ENCODE measurements at places on chromosomes 1 and 21.

- no peak for DNase-seq
These were observed 7.2 kb downstream of the TUFT1 start for GRCh38 chr1:151547119-151547899.

DNA sequence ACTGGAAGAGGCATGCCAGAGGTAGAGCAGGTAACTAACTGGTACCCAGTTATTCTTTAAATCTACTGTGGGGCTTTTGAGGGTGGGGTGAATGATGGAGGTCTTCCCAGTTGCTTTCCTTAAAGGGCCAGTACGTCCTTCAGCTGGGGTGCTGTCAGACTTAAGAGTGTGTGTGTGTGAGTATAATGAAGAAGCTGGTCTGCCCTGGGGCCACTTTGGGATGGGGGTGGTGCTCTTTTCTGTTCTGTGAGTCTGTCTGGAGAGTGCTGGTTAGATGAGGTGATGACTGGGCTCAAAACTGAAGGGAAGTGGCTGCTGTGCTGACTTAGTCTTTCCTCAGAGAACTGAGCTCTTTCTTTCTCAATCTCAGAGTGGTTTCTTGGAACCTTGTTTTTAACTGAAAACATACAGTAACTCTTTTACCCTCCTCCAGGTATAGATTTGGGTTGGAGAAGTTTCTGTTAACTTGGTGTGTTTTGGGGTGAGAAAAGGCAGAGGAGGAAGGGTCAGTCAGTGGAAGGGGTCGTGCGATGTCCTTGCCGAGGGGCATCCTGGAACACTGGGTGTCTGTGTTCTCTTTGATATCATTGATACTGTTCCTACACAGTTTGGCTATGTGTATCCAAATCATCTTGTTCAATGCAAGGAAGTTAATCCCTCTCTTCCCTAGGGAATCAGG, 746 bp downstream of the MACF1 start:
- DNase-seq = peak; percentile 83

GRCh38 chr1:247716546-247716945, at the start of gene OR6F1:
TSS of gene OR6F1 (minus strand) at chr1:247716646. CDS start at chr1:247712755, 3,891 bp downstream.
- no peak for DNase-seq

- no peak for DNase-seq
These were observed 217.1 kb downstream of the ZP4 start for GRCh38 chr1:237673631-237674030.

DNA sequence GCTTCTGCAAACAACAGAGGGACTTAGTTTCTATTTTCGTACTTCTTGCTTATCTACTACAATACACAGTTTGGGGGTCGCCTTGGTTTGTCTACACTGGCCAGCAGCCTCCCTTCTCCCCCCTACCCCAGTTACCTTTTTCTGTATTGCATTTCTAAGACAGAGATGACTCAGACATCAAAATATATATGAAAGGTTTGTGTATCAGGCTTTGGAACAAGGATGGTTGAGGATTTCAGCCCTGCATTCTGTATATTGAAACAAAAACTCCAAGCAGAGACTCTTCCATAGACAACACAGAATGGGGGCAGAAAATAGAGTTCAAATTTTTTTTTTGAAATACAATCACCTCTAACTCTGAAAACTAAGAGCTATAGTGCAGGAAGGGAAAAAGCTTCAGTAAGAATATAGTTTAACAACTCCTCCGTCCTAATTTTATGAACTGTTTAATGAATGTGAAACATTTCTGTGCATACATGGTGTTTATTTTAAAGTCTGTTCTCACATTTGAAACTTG, 1.9 kb downstream of the SAMD13 start:
- no peak for DNase-seq

GRCh38 chr1:31381394-31382294, 8.8 kb upstream of the FABP3 start:
- no peak for DNase-seq

GRCh38 chr1:56077206-56077605, 502.2 kb downstream of the PLPP3 start:
- no peak for DNase-seq

GRCh38 chr21:43597052-43597451, 62.2 kb downstream of the HSF2BP start:
- DNase-seq = no peak

DNA sequence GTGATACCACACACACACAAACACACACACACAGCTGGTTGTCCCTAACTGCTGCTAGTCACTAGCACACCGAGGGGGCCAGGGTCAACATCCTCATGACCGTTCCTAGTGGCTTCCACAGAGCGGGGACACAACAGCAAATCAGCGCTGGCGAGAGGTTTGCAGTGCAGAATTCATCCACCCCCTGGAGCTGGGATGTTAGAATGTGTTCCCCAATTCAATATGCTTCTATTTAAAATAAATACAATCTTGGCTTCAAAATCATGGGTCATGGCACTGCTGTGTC, 16.2 kb upstream of the C2CD2 start:
- peak; percentile 21 for DNase-seq

DNA sequence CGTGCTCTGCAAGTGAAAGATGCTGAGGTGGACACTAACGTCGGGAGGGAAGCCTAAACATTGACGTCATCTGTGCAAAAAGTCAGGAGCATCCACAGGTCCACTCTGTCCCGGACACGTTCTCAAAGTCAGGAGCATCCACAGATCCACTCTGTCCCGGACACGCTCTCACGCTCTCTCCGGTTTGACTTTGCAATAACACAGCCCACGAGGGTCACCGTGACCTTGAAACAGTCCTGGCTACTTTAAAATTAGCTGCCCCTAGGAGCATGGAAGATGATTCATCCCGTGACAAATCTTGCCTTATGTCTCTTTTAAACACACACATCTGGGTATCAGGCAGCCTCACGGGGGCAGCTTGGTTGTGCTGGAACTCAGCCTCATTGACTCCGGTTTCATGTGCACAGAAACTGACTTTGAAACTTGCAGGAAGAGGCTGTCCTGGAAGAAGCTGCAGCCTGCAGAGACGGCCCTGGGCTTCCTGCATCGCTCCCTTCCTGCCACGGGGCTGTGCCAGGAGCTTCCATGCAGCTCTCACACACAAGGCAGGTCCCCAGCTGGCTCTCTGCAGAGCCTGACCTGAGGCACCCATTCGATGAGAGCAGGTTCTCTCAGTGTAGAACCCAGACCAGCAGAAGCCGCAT, 18.1 kb upstream of the COL18A1 start:
- no peak for DNase-seq

- no peak for DNase-seq
These were observed 28.9 kb upstream of the KLF18 start for GRCh38 chr1:44170281-44170823.

DNA sequence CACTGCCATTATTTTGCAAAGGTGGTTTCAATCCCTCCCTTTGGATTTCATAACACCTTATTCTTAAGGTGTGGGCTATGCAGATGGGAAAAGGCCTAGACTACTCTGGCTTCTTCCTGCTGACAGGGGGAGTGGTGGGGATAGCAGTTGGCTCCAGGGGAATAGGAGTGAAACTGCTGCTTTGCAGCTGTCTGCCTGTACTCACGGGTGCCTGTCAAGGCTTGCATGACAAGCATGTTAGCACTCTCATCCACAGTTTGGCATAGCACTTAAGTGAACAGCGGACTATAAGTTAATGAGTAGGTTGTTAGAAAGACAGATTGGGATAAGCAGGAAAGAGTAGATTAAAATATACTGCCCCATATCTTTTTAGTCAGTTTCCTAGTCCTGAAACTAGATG, 287.5 kb upstream of the DAB1 start:
- no peak for DNase-seq

DNA sequence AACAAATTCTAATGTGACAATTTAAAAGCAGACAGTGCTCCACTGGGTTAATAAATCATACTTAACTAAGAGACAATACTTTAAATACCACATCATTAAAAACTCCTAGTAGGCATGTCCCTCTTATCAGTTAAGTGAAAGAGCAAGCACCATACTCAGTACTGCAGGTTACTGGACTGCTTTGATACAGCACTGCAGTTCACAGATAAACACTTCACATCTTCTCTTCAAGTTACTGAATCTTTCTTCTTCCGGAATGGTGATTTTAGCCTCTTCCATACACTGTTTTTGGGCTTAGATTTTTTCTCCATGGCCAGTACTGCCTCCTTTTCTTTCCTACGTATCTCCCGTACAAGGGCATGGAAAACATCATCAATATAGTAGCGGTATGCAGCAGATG, 11.0 kb downstream of the RIT1 start:
- no peak for DNase-seq

GRCh38 chr1:1204425-1204920, 1.9 kb downstream of the TNFRSF18 start:
- DNase-seq = no peak

GRCh38 chr1:26409191-26409807, 1.3 kb upstream of the LIN28A start:
- DNase-seq = no peak

DNA sequence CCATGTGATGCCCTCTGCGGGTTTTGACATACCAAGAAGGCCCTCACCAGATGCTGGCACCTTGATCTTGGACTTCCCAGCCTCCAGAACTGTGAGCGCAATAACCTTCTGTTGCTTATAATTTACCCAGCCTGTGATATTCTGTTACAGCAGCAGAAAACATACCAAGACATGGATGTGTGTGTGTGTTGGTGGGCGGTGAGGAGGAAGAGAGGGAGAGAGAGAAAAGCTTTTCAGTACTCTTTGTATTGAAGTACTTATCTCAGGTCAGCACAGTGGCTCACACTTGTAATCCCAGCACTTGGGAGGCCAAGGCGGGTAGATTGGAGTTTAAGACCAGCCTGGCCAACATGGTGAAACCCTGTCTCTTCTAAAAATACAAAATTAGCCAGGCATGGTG, 23.1 kb downstream of the TRAPPC10 start:
- DNase-seq = no peak

GRCh38 chr1:68046423-68046822, 4.0 kb downstream of the DIRAS3 start:
- no peak for DNase-seq

DNA sequence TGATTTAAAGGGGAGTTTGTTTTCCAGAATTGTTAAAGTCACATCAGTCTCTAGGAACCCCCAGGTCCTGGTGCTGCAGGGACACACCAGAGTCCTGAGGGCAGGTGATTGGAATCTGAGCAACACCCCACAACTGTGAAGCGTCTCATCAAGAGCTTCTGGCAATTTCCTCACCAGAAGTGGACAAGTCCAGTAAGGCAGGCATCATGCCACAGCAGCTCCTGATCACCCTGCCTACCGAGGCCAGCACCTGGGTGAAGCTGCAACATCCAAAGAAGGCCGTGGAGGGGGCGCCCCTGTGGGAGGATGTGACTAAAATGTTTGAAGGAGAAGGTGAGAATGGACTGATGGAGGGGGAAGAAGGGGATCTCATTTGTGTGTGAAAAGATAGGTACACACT, 2.1 kb downstream of the ZFP69 start:
- no peak for DNase-seq

Measured in activated CD8-positive, alpha-beta memory T cell treated with anti-CD3 and anti-CD28 coated beads for 24 hours (primary cell).